Ureter (tissue), 1 donor: ENCODE measurements at places on chromosomes 16 and 17. TPM values are rescaled to one million over a fixed set of nuclear protein-coding genes. Genes with fewer than 3 reads are reported as not detected.

KRT20 gene
- 4.7 TPM for total RNA-seq

- DNase-seq, result no peak
Observed at GRCh38 chr17:497241-498034, 144.8 kb upstream of the RPH3AL start.

GRCh38 chr17:4235372-4236279, 28.2 kb downstream of the ANKFY1 start:
- DNase-seq, result no peak

DNA sequence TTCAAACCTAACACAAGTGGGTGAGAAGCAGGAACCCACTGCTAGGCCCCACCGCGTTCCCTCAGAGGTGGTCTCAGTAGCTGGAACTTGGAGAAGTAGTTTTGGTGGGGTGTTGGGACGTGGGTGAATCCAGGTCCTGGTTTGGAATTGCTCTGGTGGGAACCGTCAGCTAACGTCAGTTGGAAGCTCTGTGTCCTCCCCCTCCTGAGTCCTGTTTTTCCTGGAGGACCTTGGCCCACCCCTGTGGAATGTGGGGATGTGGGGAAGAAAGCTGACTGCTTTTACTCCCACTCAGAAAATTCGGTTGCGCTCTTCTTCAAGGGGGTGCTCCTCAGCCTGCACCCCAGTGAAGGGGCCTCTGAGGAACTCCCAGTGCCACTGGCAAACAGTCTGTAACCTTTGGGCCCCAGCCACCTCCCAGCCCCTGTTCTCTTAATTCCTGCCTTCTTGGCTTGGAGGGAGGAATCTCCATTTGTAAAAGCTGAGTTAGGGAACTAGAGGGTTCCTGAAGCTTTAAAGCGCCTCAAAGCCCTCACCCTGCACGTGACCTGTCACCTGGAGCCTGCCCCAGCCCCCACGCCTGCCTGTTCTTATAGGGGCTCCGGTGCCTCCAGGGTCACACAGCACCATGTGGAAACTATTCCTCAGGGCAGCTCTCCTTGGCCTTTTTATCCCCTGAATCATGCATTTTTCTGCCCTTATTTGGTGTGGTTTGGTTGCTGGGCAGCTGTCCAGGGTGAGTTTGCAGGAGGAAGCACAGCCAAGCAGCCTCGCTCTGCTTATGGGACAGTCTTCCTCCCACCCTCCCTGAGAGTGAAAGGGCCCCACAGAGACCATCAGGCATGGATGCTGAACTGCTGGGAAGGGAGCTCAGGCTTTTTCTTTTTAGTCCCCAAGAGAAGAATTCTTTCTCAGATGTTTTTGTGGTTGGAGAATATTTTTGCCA, 16.2 kb upstream of the NAGLU start:
- DNase-seq, result peak; percentile 94

- DNase-seq, result peak; percentile 59
Observed at GRCh38 chr17:40418428-40418706, 671 bp upstream of the TOP2A start.

GRCh38 chr17:81426393-81427172, 31.3 kb downstream of the BAHCC1 start:
- no peak for DNase-seq

GRCh38 chr16:2086106-2086742, 38.4 kb downstream of the TSC2 start:
- no peak for DNase-seq

DNA sequence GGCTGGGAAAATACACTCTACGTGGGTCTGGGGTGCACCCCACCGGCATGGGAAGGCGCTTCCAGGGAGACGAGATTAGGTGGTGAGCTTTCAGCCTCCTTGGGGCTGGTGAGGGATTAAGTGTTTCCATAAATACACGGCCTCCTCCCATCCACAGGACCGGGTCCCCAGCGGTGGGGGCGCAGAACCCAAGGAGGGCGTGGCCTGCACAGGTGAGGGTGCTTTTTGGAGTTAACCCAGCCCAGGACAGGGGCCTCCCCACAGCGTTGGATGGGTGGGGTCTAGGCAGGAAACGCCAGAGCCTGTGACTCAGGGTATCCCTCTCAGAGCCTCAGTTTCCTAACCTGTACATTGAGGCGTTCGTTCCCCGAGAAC, 1.1 kb downstream of the C16orf74 start:
- no peak for DNase-seq

DNA sequence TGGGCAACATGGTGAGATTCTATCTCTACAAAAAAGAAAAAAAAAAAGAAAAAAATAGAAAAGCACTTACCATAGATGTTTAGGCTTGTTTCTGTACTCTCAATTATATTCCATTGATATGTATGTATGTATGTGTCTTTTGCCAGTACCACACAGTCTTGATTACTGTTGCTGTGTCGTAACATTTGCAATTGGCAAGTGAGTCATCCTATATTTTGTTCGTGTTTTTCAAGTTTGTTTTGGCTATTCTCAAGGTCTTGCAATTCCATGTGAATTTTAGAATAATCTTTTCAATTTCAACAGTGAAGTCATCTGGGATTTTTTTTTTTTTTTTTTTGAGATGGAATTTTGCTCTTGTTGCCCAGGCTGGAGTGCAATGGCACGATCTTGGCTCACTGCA, 19.3 kb downstream of the SPECC1 start:
- no peak for DNase-seq

GRCh38 chr16:88502371-88502770, 49.3 kb downstream of the ZFPM1 start:
- no peak for DNase-seq

DNA sequence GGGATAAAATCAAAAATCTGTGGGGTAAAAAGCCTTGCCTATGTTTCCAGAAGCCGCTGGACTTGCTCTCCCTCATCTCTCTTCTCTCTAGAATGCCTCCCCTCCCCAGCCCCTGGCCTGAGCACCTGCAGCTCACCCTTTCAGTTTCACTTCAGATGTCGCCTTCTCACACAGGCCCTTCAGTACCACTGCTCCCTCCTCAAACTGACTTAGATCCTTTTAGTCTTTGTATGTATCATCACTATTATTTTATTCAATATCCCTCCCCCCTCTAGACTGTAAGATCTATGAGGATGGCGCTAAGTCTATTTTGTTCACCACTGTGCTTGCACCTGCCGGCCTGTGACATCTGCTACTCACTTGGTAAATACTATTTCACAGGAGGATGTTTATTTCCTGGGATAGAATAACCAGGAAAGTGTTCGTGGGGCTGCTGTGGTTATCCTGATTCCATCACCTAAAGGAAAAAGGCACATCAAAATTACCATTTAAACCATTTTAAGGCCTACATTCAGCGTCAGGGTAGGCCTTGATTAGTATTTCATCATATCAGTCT, 122.3 kb downstream of the MRTFB start:
- DNase-seq, result no peak

SLC5A2 gene
- not detected for total RNA-seq

GAST gene
- total RNA-seq, result not detected

- no peak for DNase-seq
Observed at GRCh38 chr16:47947723-47948122, 208.1 kb downstream of the ABCC12 start.

DNA sequence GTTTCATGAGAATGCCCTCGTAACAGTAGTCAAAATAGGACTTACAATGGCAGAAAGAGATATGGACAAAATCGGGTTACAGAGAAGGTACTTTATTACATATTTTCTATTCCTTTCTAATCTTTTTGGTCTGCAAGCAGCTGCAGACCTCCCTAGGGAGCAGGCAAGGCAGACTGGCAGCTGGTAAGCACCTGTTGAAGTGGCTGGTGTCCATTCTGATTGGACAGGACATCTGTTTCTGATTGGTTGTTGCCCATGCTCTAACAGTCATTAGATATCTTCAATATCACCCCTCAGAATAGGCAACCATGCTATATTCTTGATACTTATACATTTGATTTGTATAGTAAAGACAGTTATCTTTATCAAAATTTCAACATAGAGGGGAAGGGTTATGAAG, 606.3 kb downstream of the KCNJ2 start:
- no peak for DNase-seq

QRICH2 gene
- total RNA-seq, result 1.9 TPM

CX3CL1 gene
- total RNA-seq, result 31.1 TPM

- no peak for DNase-seq
Observed at GRCh38 chr17:48295362-48296288, 134.4 kb downstream of the SKAP1 start.

DNA sequence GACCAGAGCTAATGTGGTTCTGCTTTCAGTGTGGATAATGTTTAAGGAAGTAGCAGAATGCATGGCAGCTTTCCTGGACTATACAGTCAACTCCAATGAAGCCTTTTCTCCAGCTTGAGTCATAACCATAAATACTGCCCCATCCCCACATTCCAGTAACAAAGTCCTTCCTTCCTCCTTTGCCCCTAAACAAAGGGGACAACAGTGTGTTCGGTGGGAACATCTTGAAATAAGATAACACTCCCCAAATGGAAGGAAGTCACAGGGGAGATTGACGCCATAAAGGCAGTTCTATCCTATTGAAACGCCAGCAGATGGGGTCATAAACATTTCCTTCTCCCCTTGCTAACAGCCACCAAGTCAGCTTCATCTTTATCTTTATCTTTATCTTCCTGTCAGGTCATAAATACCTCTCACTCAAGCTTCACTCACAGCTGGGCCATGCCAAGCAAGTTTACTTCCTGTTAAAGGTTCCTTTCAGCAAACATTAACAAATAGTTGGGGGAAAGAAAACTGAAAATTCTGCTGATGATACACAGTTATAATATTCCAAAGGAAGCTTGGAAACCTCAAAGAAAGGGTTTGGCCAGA, 136.7 kb downstream of the SNX11 start:
- no peak for DNase-seq

HEATR3 gene
- total RNA-seq, result 26.1 TPM

GRCh38 chr16:11177578-11178160, 78.3 kb downstream of the SOCS1 start:
- DNase-seq, result no peak

DNA sequence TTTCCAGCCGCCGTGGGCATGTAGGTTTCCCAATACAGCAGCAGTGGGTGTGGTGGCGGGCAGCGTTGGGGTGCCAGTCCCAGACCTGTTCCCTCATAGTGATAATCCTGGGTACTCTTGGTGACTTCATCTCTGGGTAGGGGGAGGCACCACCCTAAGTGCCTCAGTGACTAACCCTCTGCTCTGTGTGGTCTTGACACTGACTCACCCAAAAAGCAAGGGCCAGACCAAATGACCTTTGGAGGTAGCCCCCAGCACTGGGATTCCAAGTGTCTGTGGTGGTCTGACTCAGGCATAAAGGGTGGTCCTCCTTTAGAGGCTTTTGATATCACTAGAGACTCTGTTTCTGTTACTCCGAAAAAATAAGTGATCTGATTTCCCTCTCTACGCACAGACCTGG, 908 bp downstream of the CALB2 start:
- DNase-seq, result no peak

DNA sequence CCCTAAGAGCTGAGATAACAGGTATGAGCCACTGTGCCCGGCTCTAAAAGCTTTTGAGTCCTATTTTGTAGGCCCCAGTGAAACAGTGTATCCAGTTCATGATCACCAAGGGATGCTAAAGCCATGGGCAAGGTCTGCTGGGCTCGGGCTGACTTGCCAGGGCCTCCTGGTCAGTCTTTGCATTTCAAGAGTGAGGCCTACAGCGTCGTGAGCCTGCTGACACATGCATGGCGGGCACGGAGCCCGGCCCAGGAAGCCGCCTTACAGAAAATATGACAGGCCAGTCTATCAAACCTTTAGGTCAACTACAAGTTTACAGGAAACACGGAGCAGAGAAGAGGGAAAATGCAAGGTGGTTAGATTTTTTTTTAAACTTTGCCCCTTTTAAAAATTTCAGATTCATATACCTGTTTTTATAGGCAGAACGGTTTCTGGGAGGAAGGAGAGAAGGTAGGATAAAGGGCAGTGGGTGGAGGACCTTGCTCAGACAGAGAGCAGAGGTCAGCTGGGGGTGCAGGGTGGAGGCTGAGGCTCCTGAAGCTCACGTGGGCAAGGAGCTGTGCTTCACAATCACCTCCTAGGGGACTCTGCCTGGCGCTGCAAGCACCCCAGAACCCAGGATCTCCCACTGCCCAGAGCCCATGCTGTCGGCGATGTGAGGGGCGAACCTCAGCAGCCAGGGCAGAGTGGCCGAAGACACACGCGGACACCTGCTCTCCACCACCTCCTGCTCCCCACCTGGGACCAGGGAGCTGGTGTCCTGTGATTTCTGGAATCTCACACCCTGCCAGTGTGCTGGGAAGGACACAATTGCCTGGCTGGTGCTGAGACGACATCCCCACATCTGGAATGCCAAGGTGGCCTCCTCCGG, 21.3 kb downstream of the C16orf95 start:
- no peak for DNase-seq

MARCHF10 gene
- 0.60 TPM for total RNA-seq

RNFT1 gene
- 15.0 TPM for total RNA-seq

DNA sequence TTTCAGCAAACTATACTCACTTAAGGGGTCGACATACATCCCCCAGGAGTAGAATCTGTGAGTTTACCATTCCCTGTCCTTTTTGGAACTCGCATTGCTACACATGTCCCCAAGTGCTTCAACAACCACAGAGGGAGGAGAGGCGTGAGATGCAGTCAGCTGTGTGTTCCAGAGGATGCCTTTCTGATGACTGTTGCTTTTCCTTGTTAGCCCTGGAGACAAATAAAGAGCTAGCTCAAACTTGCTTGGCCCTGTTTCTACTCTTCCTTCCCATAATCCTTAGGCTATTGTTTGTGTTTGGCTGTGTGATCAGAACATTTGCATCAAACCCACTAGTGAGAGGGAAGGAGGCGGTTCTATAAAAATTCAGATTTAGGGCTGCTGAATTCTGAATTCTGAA, 264.0 kb downstream of the ENGASE start:
- DNase-seq, result no peak

KRT31 gene
- total RNA-seq, result not detected

DNA sequence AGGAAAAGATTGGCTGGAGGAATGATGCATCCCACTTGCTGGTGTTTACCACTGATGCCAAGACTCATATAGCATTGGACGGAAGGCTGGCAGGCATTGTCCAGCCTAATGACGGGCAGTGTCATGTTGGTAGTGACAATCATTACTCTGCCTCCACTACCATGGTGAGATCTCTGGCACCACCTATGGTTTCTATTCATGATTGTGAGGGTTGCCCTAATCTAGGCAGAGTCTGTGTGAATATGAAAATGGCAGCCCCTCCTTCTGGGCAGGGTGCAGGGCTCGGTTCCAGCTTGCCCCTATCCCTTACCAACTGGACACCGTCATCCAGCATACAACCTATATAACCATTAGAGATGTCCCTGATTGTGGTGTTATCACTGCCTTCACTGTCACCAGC, 33.4 kb downstream of the ITGB3 start:
- DNase-seq, result no peak

DNA sequence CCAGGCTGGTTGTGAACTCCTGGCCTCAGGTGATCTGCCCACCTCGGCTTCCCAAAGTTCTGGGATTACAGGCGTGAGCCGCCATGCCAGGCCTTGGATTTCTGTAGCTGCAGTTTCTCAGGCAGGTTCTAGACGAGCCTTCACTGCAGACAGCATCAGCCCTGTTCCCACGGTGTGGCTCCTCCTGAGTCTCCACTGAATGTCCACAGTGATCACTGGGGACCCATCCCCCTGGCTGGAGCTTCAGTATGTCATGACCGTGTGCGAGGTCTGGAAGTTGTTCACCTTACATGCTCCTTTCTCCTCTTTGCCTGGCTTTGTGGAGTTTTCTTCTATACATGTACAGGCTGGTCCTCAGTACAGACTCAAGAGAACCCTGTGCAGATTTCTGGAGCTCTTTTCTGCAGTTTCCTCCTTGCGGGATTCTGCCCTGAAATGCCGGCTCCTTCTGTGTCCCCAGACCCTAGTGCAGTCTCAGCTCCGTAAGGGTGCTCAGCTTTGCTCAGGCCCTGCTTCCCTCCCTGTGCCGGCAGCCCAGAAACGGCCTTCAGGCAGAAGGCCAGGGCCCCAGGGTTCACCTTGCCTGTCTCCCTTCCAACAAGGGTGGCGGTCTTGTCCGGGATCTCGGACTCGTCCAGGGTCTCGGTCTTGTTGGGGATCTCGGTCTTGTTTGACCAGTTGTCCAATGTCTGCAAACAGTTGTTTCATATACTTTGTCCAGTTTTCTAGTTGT, 14.3 kb upstream of the FASN start:
- no peak for DNase-seq
